Esophagus squamous epithelium (tissue), 5 donors: ENCODE measurements at places on chromosomes 3 and 15.

- DNase-seq: no peak
Measured at GRCh38 chr3:152263711-152264110, 5.0 kb upstream of the MBNL1 start.

- no peak for DNase-seq
Measured at GRCh38 chr3:188671971-188672370, 499.8 kb upstream of the TPRG1 start.

GRCh38 chr3:48436855-48437254 lies 3.1 kb downstream of the CCDC51 start:
- no peak for DNase-seq

GRCh38 chr3:182124716-182125115 lies 413.0 kb downstream of the SOX2 start:
- no peak for DNase-seq

DNA sequence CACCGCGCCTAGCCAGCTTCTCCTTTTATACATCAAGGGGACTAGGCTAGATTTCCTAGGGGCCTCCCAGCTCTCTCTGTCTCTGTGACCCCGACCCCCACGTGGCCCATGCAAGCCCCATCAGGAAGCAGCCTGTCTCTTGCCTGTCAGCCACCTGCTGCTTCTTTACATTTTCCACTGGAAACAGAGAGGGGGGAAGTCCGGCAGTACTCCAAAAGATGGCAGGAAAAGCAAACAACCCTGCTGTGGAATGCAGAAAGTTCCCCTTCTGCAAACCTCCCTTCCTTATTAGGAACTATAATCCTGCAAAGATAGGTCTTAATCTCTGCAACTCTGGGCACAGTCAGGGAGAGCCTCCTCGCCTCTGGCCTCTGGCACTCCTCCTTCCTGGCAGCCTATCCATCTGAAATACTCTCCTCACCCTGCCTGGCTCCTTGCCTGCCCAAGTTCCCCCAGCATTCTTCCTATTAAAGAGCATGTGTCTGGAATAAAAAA lies 47.4 kb upstream of the HACD2 start:
- DNase-seq: no peak

- no peak for DNase-seq
Measured at GRCh38 chr3:4885316-4885715, 93.9 kb upstream of the BHLHE40 start.

DNA sequence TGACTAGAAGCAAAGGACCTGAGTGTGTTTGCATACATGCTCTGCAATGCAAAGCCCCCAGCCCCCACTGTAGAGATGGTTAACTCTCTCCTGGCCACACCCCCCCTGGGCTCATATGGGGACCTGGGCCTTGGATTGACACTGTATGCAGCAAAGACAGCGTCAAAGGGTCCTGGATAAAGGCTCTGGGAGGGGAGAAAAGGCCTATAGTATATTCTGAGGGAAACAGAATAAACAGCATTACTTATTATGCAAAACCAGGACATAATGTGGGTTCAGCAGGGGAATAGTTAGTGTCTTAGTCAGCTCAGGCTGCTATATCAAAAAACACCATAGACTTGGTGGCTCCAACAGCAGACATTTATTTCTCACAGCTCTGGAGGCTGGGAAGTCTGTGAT lies 158.7 kb downstream of the APBA2 start:
- DNase-seq: no peak

DNA sequence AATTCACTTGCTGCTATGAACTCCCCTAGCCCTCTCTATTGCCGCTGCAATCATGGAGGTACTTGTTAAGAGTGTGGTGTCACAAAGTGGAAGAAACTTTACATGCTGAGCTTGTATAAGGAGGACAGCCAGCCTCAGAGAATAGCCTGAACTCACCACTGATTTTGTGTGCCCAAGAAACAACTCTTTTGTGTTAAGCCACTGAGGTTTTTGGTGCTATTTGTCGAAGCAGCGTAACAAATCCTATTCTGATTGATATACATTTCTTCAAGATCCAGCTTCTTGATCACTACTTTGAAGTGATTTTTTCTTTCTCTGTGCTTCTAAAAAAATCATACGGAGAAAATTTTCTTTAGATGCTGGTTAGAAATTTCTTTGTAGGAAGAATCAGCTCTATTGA lies 132.4 kb downstream of the MEIS2 start:
- DNase-seq: no peak

DNA sequence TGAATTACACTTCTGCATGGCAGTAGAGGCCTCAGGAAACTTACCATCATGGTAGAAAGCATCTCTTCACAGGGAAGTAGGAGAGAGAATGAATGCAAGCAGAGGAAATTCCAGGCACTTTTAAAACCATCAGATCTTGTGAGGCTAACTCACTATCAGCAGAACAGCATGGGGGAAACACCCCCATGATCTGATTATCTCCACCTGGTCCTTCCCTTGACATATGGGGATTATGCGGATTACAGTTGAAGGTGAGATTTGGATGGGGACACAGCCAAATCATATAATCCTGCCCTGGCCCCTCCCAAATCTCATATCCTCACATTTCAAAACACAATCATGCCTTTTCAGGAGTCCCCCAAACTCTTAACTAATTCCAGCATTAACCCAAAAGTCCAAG lies 691.1 kb downstream of the SI start:
- no peak for DNase-seq

GRCh38 chr15:65816441-65816840 lies 24.3 kb upstream of the DENND4A start:
- no peak for DNase-seq

- no peak for DNase-seq
Measured at GRCh38 chr3:127568586-127568985, 21.9 kb downstream of the TPRA1 start.

DNA sequence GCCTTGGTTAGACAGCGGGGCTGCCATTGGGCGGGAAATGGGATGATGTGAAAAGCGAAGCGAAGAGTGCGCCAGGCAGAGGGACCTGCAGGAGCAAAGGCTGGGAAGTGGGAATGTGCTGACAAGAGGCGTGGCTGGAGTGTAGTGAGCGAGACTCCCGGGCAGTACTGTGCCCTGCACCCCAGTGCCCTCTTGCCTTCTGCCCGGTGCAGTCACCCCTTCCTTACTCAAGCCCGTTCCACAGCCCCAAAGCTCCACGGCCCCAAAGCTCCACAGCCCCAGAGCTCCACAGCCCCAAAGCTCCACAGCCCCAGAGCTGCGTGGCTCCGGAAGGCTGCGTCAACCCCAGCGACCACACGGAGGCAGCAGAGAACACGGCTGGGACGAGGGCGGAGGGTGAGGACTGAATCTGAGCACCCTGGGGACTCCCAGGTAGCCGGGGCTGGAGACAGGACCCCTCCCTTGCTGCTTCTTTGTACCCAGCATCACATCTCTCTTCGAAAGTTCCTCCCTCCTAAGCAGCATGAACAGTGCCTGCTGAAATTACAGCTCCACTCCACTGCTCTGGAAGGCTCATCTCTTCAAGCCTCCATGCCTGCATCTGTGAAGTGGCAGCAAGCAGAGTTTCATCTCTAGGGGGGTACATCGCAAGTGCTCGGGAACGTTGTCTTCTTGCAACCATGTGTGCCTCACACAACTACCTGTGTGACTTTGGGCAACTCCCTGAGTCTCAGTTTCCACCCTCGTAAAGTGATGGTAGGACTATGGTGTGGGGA lies 108.9 kb downstream of the FBLN2 start:
- DNase-seq: no peak

GRCh38 chr3:185280572-185281365 lies 26.9 kb upstream of the EHHADH start:
- DNase-seq: no peak

DNA sequence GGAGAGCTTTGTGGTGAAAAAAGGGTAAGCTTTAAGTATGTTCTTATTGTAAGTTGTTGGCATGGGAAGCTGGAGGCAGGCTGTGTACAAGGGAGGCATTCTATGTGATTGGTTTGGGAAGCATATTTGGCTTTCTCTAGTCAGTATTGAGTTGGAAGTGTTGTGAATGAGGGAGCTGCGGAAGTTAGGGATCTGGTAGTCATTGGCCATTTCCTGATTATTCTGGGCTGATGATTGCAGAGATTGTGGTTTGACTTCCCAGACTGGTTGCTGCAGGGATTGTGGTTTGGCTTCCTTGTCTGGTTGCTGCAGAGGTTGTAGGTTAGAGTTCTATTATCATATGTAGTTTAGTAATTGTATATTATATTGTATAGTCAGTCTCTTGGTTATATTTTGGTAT lies 21.0 kb downstream of the STXBP5L start:
- DNase-seq: no peak

GRCh38 chr15:57865294-57865693 lies 158.8 kb downstream of the POLR2M start:
- no peak for DNase-seq

DNA sequence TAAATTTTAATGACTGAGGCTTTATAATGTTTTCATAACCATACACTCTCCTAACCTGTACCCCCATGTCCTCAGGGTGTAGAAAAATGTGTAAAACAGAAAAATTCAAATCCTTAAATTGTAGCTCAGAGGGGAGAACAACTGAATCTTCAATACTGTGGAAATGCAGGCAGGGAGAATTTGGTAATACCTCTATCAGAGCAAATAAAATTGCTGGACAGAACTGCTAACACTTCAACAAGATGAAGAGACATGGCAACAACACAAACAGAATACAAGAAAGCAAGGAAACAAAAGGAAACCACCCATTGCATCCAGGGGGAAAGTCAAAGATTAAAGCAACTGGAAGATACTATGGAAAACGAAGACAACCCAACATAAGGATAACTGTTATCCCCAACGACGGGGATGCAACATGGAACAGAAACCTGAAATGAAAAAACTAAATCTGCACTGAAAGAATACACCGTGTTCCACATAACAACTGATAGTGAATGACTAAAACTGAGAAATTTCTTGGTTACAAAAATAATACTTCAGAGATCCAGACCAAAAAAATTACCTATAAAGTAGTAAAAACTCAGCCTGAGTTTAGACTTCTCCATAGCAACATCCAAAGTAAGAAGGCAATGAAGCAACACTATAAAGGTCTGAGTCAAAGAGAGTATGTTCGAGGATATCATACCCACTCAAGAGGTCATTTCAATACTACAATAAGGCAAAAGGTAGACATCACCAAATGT lies 48.5 kb downstream of the HACD2 start:
- DNase-seq: no peak

- no peak for DNase-seq
Measured at GRCh38 chr3:58792921-58793451, 126.4 kb upstream of the FAM3D start.

DNA sequence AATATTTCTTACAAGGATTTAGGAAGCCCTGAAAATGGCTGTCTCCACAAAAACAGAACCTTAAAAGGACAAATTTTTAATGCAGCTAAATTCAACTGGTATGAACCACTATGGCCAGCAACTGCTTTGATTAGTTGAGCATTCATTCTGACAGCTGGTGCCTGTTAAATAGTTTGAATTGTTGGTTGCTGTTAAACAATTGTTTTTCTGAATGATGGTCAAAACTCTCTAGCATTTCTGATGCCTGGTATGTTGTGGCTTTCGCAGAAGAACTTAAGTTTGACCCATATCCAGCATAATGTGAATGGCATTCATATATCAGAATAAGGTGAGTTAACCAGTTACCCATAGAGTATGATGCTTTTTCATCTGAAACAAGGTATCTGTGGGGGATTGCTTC lies 138.4 kb downstream of the MEIS2 start:
- DNase-seq: no peak

DNA sequence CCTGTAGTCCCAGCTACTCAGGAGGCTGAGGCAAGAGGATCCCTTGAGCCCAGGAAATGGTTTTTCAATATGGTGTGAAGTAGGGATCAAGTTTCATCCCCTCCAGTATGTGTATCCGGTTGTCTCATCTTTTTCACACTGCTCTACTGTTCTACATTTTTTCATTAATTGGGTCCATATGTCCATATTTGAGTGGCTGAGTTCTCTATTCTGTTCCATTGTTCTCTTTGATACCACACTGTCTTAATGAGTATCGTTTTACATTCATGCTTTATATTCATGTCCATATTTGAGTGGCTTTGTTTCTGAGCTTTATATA lies 81.6 kb upstream of the LRRFIP2 start:
- no peak for DNase-seq

DNA sequence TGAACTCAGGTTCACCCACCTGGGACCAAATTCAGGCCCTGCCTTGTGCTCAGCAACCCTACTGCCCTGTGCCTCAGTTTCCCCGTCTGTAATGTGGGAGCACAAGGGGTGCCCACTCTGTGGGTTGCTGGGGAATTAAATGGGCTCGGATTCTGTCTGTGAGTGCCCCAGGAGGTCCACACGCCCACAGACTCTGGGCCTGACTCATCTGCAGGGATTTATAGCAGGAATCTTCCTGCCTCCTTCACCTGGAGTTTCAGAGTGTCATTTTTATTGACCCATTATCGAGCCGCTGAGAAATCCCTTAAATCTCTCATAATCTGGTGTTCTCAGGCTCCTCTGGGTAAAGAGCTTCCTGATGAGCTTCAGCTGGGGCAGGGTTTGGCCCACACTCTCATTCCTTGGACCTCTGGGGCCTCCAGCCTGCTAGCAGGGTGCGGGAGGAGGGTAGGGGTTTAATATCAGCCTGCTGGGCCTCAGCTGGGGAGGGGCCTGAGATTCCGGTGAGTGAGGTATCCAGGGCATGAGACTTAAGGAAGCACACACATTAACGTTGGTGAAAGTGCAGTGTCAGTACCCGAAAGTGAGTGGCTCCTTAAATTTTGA lies 16.4 kb downstream of the C3orf18 start:
- no peak for DNase-seq

DNA sequence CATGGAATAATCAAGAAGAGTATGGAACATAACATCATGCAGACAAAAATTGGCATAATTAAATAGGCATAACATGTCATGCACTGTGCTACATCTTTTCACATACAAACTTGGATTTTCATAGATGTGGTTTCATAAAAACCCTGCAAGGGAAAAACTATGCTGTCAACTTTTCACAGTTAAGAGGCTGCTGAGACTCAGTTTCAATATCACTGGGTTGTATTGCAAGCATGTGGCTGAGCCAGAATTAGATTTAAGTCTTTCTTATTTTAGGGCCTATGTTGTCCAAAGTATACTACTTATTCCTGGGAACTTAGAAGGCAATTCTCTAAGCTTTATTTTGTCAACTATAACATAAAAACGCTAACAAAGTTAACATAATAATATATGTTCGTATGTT lies 70.7 kb upstream of the LSAMP start:
- DNase-seq: no peak

DNA sequence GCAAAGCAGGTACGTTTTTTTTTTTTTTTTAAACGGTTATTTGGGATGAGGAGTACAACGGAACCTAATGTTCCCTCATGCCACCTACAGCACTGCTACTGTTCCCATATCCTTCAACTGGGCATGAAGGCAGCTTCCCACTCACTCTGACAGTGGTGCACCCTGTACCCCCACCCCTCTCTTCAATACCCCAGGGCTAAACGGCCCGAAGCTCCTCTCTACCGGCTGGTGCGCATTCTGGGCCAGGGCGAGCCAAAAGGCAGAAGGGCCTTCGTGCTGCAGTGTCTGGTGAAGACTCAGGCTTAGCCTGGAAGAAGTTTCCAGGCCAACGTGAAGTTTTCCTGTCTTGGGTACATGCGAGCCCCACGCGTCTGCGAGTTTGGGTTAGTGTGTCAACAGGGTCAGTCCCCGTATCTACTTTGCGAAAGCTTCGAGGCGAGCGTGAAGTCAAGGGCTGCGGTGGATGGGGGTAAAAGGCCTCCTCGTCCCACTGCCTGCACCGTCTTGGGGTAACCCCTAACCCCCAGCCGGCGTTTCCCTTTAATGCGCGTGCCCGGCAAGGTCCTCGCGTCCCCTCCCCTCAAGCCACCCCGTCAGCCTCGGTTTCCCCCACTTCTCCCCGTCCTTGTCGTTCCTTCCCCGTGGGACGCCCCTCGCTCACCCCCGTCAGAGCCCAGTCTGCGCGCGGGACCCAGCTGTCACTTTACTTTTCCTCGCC lies 765 bp upstream of the UBE2E2 start:
- no peak for DNase-seq

GRCh38 chr3:25235466-25235865 lies 192.6 kb upstream of the RARB start:
- DNase-seq: no peak
